ENCODE measurements at places on chromosomes 5 and 9. TPM values are rescaled to one million over a fixed set of nuclear protein-coding genes. Genes with fewer than 3 reads are reported as not detected.

DNA sequence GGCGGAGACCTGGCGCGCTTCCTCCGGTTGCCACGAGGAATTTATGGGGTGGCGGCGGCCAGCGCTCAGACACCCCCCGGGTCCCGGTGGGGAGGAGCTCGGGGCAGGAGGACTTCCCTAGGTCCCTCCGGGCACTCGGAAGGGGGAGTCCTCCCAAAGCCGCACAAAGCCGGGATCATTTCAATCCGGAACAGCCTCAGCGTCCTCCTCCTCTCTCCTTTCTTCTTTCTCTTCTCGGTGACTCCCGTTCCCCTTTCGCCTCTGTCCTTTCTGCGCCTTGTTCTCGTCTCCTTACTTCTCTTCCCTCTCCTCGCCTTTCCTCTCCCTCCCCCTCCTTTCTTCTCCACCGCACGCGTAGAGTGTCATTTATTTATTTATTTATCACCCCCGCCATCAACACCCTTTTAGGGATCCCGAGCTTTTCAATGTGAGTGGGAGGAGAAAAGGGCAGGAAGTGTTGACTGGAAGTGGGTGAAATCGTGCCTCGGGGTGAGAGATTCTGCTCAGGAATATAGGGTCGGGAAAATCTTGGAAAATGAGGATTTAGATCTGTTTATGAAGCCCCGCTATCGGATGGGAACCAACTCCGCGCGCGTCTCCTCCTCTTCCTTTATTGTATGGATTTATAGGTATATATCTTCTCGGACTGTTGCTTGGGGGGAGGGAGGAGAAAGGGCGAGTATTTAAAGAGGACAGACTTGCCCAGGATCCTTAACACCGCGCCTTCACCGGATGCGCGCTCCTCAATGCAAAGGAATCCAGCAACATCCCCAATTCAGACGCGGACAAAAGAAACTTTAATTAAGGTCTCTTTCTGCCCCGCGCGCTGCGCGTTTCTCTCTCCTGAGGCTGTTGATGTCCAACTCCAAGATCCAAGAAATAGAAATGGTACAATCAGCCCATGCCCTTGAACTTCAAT is 2.0 kb upstream of the ZNF462 start:
- no peak for DNase-seq

DNA sequence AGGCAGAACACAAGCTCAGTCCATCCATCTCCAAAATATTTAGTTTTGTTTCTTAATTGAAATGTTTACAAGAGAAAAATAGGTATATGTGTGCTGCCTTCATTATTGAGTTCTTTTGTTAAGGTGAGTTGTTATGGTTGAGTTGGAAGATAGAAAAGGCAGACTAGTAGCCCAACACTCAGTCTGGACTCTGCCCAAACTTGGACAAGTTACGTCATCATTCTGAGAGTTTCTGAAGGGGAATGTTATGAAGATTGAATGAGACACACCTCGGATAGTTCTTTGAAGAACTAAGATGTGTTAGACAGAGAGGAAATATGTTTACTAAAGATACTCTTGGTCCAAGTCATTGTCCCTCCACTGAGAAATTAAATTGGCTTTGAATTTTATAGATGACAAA is 245.5 kb downstream of the KCTD16 start:
- no peak for DNase-seq

Gene VCP
- polyA plus RNA-seq = 189 TPM

Gene DTWD2
- polyA plus RNA-seq = 5.9 TPM

GRCh38 chr5:93599399-93600120 is 16.5 kb downstream of the NR2F1 start:
- DNase-seq = no peak

DNA sequence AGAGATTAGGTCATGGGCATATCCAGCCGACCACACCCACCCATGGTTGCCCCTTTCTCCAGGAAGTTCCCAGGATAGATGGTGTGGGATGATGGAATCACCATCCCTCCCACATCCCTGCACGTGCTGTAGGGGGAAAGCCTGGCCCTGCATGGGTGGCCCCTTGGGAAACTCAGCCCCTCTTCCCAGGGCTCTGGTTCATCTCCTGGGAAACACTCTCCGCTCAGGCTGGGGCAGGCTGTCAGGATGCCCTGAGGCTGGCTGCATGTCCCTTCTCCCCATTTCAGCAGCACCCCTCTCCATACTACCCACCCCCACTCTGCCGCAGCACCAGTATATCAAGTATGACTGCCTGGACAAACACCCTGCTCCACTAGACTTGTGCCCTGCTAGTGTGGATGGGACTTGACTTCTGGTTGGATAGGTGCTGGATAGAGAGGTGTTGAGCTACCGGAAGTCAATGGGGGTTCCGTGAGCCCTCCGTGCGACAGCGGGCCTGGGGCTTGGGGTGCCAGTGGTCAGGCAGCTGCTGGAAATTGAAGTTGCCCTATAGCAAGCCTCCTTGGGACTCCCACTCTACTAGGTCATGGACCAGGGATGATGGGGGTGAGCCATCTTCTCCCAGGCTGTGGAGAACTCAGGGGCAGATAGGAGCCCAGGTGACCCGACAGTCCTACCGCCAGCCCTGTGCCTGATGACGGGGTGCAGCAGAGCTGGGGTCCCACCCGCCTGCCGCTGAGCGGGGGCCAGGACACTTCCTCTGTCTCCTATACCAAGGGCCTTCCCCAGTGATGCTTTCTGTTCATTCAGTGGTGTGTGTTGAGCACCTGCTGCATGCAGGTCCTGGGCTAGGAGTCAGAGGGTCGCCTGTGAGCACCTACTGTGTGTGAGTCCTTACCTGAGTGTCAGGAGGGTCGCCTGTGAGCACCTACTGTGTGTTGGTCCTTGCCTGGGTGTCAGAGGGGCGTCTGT is 69.4 kb upstream of the COL5A1 start:
- DNase-seq = no peak

DNA sequence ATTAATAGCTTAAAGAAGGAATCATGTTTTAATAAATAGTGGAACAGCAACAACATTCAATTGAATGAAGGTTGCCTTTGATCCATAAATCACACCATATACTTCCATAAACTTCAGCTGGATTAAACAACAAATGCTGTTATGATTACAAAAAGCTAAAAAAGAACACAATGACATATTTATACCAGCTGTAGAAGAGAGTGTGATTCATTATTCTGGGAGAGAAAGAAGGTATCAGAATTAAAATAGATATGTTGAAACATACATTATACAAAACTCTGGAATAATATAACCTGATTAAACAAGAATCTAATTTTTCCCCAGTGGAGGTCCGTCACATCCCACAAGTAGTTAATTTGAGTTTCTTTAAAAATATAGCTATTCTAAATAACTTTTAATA is 7.5 kb upstream of the RECK start:
- no peak for DNase-seq

DNA sequence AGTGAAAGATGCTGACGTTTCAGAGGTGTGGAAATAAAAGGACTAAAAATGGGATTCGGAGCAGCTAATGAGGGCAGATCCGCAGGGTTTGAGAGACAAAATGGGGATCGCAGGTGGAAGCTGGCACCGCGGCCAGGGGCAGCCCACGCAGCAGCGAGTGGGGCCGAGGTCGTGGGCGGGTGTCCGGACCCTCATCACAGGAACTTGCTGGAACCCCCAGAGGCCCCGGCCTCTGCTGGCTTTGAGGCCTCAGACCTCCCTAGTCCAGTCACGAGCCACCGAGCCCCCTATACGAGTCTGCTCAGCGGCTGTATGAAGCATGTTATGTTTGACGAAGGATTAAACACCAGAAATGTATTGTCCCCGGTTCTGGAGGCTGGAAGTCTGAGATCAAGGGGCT is 45.8 kb upstream of the FCN1 start:
- DNase-seq = no peak

DNA sequence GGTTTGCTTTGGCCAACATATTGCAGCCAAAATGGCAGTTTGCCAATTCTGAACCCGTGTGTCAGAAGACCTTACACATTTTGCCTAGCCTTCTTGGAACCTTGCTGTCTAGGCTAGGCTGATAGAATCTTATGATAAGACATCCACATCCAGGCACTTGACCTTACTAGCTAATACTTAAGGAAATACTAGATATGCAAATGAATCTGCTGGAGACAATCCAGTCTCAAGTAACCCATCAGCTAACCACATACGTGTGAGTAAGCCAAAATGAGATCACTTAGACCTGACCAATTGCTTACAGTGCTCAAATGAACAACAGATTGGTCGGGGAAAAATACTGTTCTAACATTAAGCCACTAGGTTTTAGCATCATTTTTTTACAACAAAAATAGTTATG is 1504.6 kb upstream of the CDH9 start:
- no peak for DNase-seq

DNA sequence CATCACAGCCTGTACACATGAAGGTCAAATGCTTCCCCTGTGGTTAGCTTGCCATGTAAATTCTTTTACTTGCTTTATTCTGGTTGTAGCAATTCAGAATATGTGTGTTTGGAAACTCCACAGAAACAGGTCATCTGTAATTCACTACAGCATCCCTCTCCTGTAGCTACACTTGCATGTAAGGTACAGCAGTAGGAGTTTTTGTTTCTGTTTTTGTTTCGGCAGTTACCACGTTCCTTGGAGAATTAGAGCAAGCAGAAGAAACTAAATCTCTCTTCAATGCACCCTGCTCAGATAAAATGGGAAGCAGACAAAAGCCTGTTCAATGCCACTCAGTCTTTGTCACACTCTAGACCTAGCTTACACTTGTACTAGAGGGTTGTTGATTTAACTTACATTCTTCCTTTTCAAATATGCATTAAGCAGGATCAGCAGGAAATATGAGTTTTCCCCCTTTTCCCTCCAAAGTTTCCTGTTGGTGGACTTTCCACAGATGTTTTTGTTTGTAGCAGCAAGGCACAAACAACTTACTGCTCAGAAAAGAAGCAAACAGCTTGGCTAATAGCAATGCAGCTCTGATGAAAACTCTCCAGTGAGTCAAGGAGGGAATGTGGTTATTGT is 80.9 kb downstream of the YIPF5 start:
- no peak for DNase-seq

DNA sequence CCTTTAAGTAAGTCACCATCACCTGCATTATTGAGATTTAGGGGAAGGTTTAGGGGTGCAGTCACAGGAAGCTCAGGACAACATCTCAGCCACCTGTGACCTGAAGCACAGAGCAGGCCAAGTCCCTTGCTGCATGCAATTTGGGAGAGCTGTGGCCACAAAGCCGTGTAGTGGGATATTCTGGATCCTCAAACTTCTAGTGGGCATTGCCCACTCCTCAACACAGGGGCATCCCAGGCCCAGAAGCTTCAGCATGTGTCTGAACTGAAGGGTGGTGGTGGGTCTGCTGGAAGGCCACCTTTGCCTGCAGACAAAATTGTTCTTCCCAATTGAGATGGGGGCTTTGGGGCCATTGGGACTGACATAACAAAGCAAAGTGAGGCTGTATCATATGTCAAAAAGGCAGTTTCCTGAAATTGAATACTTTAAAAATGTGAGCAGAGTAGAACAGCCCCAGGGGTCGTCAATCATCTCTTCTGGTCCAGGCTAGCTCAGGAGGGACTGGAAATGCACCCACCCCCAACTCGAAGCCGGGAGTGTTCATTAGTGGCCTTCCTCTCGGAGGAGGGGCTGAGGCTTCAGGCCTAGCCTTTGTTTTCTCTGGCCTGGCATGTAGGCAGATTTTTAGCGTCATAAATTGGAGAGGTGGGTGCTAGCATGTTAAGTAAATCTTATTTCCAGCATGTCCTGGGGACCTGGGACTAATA is 2.8 kb upstream of the GADD45G start:
- no peak for DNase-seq

GRCh38 chr9:6676254-6676921 is 30.9 kb upstream of the GLDC start:
- no peak for DNase-seq

Gene FGF18
- 1.4 TPM for polyA plus RNA-seq

- no peak for DNase-seq
Observed at GRCh38 chr5:100668511-100668910, 133.3 kb downstream of the FAM174A start.

DNA sequence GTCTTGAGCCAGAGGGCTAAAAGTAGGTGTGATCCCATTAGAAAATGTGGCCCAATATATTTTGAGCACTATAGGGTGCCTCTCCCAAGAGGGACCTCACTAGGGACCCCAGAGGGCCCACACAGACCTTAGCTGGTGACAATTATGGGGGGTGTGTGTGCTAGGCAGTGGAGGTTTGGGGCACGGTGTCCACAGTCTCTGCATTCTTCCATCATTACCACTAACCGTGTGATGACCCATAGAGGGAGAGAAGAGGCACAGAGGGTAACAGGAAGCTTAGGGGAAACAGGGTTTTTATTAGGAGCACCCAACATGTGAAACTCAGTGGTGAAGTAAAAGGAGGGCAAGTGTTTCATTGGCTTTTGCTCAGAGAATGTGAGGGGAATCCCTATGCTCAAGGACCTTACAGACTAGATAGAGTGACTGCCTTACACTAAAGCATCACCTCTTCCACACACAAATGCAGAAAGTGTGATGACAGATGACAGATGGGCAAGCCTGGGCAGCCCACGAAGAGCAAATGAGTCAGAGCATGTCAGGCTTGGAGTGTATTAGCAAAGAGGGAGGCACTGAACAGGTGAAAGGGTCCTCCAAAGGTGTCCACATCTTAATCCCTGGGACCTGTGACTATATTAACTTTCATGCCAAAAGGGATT is 2.5 kb upstream of the ACTL7A start:
- no peak for DNase-seq

DNA sequence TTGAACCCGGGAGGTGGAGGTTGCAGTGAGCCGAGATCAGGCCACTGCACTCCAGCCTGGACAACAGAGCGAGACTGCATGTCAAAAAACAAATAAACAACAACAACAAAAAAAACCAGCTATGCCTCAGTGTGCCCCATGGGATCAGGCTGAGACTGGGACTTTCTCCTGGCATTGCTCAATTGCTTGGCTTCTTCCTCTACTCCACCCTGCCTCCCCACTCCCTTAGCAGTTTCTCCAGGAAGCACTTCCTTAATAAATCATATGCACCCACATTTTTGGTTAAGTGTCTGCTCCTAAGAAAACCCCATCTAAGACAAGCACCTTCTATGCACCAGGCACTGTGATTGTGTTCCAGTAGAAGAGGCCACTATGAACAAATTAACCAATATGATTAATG is 41.0 kb upstream of the TMEM252 start:
- DNase-seq = no peak

GRCh38 chr5:44538797-44539601 is 149.8 kb upstream of the FGF10 start:
- DNase-seq = no peak

- DNase-seq = no peak
Observed at GRCh38 chr5:14906628-14907027, 35.0 kb upstream of the ANKH start.

DNA sequence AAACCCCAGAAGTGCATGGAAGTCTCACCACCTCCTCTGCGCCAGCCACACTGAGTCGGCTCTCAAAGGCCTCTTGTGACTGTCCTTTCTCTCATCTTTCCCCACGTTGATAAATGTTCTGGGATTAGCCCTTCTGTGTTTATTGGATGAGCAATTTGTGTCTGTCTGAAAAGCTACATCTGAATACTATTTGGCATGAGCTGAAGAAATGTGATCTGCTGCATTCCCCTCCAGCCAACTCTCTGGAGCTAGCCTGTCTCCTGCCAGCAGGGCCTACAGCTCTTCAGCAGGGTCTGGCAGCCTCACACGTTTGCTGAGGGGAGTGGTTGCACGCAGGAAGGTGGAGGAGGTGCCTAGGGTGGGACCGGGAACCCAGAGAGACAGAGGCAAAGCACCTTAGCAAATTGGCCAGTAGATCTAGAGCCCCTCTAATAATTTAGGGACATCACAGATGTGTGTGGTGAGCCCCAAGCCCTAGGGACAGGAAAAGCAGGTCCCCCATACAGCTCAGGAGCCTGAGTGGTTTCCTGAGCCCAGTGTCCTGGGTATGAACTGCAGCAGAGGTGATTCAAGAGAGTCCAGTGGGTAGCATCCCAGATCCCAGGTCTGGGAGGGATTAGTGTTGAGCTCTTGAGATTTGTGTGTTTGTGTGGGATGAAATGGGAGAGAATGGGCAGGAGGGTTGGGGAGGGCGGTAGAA is 20.5 kb upstream of the B4GALT1 start:
- no peak for DNase-seq
